ENCODE measurements at places on chromosomes 3 and 15.

DNA sequence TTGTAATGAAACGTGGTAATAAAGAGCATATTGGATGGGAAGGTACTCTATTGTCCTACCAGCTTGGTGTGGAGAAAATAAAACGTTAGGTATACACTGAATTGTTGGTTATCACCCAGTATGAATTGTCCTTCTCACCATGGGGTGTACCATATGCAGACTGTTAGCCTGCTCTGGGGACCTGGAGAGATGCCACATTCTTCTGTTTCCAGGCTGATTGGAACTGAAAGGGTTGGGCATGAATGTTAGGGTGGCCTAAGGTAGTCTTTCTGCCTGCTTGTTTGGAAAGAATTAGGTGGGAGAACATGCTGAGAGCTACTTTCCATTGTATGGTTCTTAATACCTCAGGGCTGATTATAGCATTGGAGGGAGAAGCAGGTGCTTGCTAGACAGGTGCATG, 340.6 kb downstream of the PTPRG start:
- DNase-seq: no peak

GRCh38 chr15:77027111-77027696, 32.3 kb downstream of the PSTPIP1 start:
- no peak for DNase-seq

DNA sequence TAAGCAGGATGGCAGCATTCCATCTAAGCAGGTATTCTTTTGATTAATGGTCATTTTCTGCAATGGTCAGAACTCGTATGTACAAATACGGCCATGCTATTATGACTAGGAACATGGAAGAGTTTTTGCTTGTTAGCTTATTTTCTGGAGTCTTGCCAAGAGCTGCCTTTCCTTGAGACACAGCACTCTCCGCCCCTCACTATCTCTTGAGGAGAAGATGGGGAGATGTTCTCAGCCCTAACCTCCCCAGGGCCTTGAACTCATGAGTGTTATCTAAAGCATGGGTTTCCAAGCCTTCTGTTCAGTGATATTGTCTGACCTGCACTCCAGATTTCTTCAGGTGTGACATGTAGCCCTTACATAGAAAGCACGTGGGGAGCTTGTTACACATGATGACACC, 65.9 kb upstream of the ACTC1 start:
- no peak for DNase-seq

- no peak for DNase-seq
Measured at GRCh38 chr15:50107591-50108408, 11.2 kb downstream of the ATP8B4 start.

GRCh38 chr3:27145719-27146118, 223.5 kb downstream of the NEK10 start:
- no peak for DNase-seq

DNA sequence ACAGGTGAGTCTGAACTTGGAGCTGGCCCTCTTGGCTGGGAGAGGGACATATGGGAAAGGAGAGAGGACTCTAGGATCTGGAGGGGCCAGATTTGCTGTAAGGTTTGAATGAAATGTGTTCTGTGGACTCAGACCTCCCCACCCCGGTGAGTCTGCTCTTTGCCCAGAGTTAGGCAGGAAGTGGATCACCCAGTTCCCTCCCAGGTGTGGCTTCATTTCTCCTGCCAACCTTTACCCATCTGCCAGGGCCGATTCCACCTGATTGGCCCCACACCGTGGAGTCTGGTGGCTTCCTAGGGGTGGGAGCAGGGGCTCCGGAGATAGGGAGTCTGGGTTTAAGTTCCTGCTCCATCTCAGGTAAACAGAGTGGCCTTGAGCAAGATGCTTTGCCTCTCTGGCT, 25.5 kb downstream of the CD276 start:
- DNase-seq: no peak

- no peak for DNase-seq
Measured at GRCh38 chr3:36097209-36097608, 283.1 kb upstream of the STAC start.

DNA sequence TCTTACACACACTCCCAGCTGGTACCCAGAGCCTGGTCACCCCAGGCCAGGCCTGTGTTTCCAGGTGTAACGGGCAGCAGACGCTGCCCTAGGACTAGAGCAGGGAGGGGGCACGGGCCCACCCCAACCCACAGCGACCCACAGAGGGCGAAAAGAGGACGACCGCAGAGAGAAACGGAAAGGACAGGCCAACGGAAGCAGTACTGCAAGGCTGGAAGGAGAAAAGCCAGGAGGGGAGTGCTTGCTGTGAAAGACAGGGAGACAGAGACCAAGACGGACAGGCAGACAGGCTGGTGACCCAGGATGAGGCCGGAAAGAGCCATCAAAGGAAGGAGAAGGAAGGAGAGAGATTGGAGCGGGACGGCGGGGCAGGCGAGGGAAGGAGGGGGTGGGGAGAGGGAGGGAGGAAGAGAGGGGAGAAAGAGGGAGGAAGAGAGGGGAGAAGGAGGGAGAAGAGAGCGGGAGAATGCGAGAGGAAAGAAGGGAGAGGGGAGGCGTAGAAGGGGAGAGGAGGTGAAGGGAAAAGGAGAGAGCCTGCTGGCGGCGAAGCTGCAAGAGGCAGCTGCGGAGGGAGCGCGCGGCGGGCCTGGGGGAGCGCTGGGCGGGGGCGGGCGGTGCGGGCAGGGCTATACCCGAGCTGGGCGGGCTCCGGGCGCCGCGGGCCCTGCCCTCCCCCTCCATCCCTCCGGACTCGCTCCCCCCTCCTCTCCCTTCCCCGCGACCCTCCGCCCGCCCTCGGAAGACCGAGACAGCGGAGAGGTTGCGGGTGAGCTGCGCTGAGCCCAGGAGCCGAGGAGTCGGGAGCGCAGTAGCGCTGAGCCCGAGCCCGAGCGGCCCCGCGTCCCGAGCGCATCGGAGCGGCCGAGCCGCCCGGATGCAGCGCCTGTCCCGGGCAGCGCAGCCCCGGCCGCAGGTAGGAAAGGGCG, at the start of gene SLC6A1:
Gene SLC6A1 (plus strand): TSS at position 732 of the 926 bp plus-strand sequence. CDS start 24,464 bp downstream, outside the sequence.
- DNase-seq: no peak

DNA sequence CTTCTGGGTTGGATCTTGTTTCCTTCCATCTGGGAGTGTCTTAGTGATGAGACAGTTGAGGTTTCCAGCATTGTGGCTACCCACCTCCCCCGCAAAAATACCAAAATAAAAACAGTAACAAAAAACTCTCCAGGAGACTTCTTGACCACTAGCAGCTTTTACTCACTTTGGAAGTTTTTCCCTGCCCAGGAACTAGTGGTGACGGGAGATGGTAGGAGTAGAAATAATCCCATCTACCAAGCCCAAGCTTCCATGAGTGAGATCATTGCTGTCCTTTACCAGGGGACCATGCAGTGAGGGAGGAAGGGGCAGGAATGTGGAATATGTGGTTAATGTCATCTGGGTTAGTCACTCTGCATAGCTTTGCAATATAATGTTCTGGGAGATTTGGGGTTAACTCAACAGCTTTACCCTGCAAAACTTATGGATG, 187.7 kb downstream of the ITPR1 start:
- peak; percentile 88 for DNase-seq

DNA sequence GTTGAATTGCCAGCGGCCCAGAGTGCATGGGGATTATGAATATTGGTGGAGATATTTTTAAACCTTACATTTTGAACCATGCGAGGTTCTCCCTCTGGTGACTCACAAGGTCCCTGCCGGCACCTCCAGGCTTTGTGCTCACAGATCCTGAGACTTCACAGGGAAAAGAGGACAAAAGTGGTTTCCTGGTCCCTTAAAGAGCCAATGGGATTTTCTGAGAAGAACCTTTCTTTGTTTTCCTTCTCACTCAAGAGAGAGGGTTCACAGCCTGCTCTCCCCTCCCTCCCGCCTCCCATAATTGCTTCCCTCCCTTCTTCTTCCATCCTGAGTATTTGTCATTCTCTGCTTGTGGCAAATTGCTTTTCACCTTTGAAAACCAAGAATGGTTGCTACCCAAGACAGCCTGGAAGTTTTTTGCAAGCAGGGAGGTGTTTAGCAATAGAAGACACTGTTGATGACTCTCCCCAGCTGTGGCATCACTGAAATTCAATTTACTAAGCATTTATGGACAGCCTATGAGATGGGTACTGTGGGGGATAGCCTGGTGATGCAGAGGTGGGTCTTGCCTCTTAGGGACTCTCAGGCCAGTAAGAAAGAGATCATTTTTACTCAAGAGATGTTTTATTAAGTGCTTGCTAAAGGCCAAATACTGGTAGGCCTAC, 76.6 kb downstream of the CPN2 start:
- peak; percentile 54 for DNase-seq

DNA sequence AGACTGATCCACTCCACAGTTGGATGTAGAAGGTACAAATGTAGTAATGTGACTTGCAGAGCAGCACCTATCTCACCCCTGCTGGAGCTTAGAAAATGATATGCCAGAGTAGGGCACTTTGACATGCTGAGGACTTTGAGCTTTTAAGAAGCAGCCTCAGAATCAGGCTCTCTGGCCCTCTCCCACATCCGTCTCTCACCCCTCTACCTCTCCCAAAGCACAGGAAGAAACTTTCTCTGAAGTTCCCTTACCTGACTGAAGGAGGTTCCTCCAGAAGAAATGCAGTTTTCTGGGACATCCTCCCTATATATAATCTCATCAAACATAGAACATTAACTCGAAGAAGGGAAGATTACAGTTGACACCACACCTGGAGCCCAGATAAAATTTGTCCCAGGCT, 98.4 kb upstream of the PEX5L start:
- no peak for DNase-seq

DNA sequence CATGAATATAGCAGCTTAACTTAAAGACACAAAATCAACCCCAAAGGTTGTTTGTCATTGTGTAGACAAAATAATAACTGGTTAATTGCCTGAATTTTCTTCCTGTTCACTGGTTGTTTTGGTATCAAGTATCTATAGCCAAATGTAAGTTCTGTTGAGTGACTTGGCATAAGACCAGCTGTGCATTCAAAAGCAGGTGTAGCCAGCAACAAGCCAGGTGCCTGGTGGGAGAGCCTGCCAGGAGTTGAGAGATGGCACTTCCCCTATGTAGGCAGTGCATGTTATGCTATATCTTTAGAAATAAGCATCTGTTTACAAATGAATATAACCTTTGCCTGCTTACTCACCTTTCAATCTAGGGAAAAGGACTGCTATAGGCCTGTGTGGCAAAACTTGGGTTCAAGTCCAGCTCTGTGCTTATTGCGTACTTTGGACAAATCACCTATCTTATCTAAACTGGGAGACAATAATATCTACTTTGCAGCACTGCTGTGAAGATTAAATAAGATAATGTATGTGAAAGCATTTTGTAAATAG, 84.9 kb upstream of the TBL1XR1 start:
- no peak for DNase-seq

DNA sequence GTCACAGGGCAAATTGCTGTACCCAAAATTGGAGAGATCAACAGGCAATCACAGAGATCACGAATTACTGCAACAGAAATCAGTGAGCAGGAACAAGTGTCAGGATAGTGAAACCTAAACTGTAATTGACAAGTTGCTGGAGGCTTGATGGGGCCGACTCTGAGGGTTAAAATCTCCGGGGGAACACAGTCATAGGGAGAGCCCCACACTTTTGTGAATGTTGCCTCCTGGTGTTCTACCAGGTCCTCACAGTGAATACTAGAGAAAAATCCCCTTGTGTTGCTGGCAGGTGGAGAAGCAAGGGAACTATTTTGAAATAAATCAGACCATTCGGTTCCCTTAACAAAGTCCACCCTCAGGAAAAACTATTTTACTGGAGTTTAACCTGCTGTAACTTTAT, 697.5 kb upstream of the CBLB start:
- DNase-seq: no peak

DNA sequence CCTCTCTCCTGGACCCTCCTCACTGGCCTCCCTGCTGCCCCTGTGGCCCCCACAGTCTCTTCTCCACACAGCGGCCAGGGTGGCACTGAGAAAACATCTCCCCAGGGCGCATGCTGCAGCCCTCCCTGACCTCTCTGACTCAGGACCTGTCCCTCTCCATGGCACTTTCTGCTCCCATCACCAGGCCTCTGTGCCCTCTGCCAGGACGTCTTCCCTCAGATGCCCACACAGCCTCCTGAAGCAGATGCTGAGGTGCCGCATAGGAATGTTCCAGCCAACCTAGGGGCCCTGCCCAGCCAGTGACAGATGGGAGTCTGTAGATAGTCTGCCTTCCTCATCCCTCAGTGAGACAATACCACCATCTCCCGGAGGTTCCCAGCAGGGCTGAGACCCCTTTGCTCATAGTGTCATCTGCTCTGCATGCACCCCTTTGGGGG, 8.7 kb downstream of the MYL3 start:
- DNase-seq: no peak

DNA sequence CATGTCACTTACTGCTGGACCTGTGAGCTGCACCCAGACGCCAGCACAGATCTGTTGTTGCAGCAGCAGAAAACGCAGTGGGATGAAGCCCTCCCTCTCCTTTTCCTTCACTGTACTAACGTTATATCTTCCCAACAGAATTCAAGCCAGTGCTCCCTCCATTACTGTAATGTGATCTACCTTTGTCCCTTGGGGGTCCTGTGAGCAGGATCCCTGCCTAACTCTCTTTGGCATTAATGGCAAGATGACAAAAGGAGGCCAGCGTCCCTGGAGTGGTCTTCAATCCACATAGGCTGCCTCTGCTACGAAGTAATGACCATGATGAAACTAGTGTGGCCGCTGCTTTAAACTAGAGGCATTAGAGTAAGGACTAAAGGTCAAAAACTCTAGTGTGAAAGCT, 69.3 kb upstream of the SOX14 start:
- DNase-seq: no peak

DNA sequence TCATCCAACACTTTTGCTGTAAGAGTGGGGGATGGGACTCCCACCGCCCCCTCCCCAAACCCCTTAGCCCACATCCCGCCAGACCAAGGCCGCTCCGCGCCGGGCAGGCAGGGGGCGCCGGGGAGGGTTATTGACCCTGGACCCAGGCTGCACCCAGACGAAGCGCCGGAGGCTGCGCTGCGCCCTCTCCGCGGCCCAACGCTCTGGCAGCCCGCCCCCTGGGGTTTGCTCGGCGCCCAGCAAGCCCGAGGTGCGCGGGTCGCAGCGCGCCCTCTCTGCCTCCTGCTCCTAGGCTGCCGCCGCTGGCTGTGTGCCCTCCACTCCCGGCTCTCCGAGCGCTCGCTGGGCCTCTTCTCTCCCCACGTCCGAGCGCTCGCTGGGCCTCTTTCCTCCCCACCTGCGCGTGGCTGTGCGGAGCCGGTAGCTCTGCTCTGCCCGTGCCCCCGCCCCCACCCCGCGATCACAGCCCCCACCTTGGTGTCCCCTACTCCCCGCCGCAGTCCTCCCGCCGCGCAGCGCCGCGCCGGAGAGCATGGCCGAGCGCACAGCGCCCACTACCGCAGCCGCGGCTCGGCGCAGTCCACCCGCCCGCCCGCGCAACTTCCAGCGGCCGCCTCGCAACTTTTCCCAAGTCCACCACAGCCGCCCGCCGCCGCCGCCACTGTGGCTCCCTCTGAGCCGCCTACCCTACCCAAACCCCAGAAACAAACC, 1.2 kb downstream of the MECOM start:
- peak; percentile 49 for DNase-seq

- DNase-seq: no peak
Measured at GRCh38 chr3:135771760-135772159, 193.8 kb upstream of the PPP2R3A start.

DNA sequence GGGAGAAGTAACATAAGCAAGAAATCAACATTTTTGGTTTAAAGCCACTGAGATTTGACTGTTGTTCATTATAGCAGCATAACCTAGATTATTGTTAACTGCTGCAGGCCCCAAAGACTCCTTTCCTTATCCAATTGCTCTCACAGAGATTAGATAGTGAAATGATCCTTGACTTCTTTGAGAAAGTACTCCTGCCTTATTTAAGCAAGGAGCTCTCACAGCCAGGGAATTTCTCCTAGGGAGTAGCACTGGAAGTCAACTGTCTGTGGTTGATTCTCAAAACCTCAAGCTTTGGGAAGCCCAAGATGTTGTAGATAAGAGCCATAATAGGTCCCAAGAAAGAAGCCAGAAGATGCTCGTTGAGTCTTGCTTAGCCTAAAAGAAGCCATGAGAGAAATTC, 151.8 kb upstream of the TSC22D2 start:
- DNase-seq: no peak
